T-cell (primary cell): ENCODE measurements at places on chromosomes 2 and 18. TPM values are rescaled to one million over a fixed set of nuclear protein-coding genes. Genes with fewer than 3 reads are reported as not detected.

DNA sequence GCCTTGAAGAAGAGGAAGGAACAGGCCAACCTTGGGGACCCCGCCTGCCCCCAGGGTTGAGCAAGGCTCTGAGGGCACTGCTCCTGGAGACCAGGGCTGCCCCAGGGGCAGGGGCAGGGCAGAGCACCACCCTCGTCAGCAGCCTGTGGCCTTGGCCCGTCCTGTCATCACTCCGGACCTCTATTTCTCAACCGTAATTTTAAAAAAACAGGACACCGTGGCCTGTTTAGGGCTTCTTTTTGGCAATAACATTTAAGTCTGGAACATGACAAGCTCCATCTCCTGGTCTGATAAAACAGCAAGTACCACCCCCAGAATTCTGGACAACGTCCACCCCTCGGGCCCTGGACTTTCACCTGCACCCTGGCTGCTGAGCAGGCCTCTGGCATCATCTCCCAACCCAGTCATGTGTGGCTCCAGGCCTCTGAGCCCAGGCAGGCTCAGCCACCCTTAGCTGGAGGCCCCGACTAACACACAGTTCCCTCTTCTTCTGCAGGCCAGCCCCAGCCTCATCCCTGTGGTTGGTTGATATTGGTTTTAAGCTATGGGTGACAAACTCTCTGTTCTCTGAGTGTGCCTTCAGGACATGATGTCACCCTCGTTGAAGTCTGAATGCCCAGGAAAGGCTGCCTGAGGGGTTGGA, 22.6 kb upstream of the ID2 start:
- no peaks in the 10 kb centered on the region for H3K36me3 ChIP-seq

- H3K4me1 ChIP-seq: peaks cover 9% of the 10 kb centered on the region
- no peak overlapping the region for H3K4me3 ChIP-seq
- H3K27ac ChIP-seq: no peak overlapping the region
- H3K36me3 ChIP-seq: peaks cover 8% of the 10 kb centered on the region
Observed at GRCh38 chr2:207617011-207617671, 8.1 kb downstream of the METTL21A start.

DNA sequence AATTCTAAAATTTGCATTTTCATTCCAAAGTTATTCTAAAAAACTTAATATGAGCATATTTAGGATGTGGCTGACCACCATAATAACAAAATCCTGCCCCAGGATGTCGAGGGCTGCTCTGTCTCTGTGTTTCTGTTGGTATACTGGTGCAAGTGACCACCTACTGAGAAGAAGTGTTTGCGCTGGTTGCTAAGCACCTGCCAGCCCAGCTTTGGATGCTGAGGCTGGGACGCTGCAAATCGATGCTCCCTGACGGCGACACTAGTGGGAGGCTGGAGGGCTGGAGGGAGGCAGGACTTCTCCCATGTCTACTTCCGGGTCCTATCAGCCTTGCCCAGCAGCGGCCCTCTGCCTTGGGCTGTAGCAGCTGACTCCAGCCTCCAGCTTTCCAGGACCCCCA, 45.0 kb downstream of the LAMA1 start:
- no peak for DNase-seq
- no peaks in the 10 kb centered on the region for H3K4me1 ChIP-seq
- no peak overlapping the region for H3K27ac ChIP-seq
- H3K27me3 ChIP-seq: no peaks in the 10 kb centered on the region
- H3K4me3 ChIP-seq: no peak overlapping the region

DNA sequence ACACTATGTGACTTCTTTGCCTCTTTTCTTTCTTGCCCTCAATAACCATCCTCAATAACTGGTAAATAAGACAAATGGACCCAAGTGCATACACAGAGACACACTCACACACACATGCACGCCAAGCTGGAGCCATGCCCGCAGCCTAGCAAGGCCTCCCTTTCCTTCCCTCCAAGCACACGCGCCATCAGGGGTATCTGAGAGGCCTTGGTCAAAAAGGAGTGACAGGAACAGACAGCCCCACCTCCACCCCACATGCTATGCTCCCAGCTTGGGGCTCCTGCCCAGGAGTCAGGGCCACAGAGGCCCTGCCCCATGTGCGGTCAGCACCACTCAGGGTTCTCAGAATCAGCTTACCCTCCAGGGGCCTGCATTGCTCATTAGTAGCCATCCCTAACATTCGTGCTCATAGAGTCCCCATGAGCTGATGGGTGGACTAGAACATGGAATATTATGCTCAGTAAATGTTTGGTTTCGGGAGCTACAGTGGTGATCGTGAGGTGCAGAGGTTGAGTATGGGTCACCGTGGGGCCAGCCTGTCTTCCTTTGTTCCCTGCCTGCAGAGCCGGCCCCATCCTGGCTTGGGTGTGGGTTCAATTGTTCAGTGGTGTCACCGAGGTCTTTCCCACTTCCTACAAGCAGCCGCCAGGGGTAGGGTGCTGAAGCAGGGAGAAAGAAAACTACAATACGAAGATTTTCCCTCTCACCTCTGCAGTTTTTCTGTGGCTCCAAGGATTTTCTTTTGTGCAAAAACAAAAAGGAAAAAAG, 158.2 kb upstream of the RAB12 start:
- H3K36me3 ChIP-seq: no peaks in the 10 kb centered on the region
- no peak for DNase-seq
- H3K4me1 ChIP-seq: no peaks in the 10 kb centered on the region
- no peak overlapping the region for H3K27ac ChIP-seq

- no peak overlapping the region for H3K4me3 ChIP-seq
- no peaks in the 10 kb centered on the region for H3K36me3 ChIP-seq
- DNase-seq: no peak
- no peaks in the 10 kb centered on the region for H3K27me3 ChIP-seq
Observed at GRCh38 chr2:187504312-187504921, 49.8 kb downstream of the TFPI start.

DNA sequence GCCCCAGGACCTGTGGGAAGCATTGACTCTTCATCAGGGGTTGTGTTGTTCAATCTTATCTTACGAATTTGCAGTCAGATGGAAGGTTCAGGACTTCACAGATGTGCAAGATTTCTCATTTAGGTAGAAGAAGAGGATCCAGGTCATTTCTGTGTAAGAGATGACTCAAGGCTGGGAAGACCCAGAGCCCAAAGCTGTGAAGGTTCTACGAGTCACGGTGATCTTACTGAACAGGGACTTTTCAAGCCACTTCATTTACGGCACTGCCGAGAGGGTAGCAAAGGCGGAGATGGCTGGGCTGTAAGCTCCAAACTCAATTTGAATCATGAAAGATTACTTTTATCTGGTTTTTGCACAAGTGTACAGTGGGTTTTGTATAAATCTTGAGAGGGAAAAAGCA, 228.0 kb upstream of the MEX3C start:
- no peaks in the 10 kb centered on the region for H3K36me3 ChIP-seq
- H3K4me1 ChIP-seq: no peaks in the 10 kb centered on the region
- no peaks in the 10 kb centered on the region for H3K27me3 ChIP-seq
- no peak overlapping the region for H3K4me3 ChIP-seq
- no peak overlapping the region for H3K27ac ChIP-seq

DNA sequence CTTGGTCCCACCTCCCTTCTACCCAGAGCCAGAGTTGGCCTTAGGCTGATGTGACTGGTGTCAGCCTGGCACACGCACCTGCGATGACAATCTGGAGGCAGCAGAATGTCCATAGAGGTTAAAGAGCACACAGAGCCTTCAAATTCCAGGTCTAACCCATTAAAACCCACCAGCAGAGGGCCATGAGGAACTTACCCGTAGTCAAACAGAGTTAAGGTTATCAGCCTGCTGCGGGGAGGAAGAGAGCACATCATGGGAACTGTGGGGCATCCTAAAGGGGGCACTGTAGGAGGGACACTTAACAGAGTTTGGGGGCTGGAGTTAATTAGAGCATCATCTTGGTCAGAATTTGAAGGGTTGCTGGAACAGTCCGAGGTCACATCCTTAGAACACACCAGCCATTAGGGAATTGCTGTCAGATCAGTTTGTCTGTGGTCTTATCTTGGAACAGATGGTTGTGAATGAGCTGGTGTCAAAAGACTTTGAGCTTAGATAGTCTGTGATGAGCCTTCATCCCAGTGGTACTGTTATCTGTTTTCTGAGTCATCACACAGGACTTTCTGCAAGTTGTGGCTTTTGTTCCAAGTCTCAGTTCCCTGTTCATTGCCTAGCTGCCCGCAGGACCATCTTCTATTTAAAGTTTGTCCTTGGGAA, 248.6 kb downstream of the LOXHD1 start:
- no peak overlapping the region for H3K4me3 ChIP-seq
- H3K36me3 ChIP-seq: no peaks in the 10 kb centered on the region

Gene DIPK1C
- total RNA-seq: not detected

Gene VIT
- not detected for total RNA-seq

Gene HSPD1
- 127 TPM for total RNA-seq

Gene ACKR3
- total RNA-seq: 6.9 TPM
